ENCODE measurements at places on chromosomes 5 and 9.

DNA sequence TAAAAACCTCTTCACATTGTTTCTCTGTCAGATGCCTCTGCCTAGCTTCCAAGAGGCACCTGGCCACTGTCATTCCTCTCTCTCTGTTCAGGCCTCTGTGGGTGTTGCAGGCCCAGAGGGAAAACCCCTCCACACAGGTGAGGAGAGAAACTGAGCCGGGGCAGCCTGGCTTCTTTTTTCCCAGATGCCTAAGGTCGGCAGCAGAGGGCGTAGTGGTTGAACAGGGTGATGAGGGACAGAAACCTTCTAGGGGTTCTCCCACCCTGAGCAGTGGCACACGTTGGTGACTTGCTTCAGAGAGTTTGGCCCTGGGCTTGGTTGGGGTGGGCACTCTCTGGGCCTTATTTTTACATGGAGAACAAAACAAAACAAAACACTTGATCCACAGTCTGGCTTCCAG, 12.2 kb downstream of the IL9 start:
- no peak for DNase-seq

DNA sequence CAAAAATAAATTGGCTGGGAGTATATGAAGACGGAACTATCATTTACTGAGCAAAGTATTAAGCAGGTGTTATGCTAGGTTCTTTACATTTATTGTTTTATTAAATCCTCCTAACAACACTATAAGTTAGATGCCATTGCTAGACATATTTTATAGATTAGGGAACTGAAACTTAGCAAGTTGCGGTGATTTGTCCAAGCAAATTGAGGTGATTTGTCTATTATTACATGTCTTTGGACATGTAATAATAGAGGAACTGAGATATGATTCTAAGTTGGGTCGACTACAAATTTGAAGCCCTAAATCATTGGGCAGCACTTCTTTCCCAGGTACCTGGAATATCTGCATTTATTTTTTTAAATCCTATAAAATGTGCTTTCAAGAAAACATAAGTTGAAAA, 429.9 kb downstream of the GABRG2 start:
- no peak for DNase-seq

DNA sequence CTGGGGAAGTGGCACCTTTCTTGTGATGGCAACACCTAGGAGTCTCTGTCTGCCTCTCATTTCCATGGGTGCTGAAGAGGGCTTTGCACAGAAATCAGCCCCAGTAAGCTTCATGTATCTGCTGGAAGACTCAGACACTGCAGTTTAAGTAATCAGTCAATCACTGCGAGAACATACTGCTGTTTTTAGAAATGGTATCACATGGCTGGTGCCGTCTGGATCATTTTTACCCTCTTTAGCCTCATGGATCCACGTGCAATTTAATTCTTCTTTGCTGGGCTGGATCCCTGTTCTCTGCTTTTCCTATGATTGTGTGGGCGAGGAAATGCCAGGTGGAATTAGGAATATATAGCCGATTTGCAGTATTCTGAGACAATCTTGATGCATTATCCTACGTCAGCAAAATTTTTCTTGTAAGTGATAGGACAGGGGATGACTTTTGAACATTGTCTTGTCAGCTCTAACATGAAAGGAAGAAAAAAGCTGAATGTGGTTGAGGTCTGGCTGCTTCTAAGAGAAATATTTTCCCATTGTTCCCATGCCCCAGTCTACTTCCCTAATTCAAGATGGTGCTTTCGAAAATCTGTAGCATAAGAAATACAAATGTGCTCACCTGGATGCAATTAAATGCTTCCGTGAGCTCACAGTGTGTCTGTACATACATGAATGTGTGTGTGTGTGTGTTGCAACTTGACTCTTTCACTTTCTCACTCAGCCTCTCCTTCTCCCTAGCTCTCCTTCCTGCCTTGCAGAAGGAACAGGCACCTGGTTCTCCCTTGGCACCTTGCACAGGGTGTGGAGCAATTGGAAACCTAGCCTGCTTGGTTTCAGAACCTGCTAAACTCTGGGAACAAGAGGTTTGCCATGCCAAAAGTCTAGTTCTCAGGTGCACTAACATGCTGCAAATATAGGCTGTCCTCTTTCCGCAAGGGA, 281.6 kb downstream of the NTRK2 start:
- no peak for DNase-seq

- DNase-seq, result no peak
Observed at GRCh38 chr5:174271316-174271715, 225.8 kb downstream of the NSG2 start.

DNA sequence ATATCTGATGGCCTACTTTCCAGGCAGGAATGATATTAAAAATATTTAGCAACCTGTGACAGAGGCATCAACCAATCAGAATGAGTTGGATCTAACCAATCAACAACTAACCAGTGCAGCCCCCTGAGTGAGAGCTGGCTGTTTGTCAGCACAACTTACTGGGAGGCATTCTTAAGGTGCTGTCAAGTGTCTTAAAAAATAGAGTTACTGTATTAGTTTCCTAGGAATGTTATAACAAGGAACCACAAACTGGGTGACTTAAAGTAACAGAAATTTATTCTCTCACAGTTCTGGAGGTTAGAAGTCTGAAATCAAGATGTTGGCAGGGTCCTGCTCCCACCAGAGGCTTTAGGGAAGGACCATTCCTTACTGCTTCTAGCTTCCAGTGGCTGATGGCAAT, 85.2 kb downstream of the ATG10 start:
- no peak for DNase-seq

- no peak for DNase-seq
Observed at GRCh38 chr5:125228363-125229070, 482.1 kb upstream of the ZNF608 start.

GRCh38 chr9:127521919-127522304, 70.6 kb downstream of the LRSAM1 start:
- DNase-seq, result no peak

DNA sequence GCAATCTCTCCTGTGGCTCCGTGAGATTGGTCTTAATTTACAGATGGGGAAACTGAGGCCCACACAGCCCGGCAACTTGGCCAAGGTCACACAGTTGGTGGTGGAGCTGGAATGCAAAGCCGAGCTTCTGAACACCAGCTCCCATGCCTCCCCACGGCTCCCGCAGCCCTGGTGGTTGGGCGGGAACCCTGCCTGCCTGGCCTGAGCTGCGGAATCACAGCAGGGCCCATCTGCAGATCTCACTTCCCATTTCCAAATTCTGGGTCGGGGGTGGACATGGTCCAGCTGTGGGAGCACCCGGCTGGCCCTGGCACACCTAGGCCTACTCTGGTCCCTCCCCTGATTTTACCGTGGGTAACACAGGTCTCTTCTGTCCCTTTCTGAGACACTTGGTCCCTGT, 35.3 kb upstream of the PHYKPL start:
- DNase-seq, result no peak

- no peak for DNase-seq
Observed at GRCh38 chr5:20224046-20224445, 236.0 kb upstream of the CDH18 start.

- no peak for DNase-seq
Observed at GRCh38 chr5:170121321-170121720, 15.6 kb downstream of the FOXI1 start.

DNA sequence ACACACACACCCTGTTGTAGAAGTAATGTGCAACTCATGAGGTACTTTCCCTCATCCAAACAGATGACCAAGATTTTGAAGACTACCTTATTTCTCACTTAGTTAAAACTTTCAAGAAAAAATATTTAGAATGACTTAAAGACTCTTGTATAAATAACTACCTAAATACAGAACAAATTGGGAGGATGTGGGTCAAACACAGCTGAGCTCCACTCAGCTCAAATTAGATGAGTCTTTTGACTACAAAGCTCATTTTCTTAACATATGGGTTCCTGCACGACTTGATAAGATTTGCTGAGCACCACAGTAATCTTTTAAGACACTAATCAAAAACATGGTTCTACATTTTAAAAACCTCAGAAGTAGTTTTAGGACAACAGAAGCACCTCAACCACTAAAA, 8.9 kb downstream of the MTX3 start:
- DNase-seq, result no peak

Measured in stimulated activated CD4-positive, alpha-beta T cell treated with anti-CD3 and anti-CD28 coated beads, Interleukin-4, amount 100 ng/mL, for 4 hours (primary cell).